ENCODE measurements at places on chromosomes 11 and 22.

- peak; percentile 44 for DNase-seq
Observed at GRCh38 chr11:69489031-69489745, 7.7 kb downstream of the LINC01488 start.

DNA sequence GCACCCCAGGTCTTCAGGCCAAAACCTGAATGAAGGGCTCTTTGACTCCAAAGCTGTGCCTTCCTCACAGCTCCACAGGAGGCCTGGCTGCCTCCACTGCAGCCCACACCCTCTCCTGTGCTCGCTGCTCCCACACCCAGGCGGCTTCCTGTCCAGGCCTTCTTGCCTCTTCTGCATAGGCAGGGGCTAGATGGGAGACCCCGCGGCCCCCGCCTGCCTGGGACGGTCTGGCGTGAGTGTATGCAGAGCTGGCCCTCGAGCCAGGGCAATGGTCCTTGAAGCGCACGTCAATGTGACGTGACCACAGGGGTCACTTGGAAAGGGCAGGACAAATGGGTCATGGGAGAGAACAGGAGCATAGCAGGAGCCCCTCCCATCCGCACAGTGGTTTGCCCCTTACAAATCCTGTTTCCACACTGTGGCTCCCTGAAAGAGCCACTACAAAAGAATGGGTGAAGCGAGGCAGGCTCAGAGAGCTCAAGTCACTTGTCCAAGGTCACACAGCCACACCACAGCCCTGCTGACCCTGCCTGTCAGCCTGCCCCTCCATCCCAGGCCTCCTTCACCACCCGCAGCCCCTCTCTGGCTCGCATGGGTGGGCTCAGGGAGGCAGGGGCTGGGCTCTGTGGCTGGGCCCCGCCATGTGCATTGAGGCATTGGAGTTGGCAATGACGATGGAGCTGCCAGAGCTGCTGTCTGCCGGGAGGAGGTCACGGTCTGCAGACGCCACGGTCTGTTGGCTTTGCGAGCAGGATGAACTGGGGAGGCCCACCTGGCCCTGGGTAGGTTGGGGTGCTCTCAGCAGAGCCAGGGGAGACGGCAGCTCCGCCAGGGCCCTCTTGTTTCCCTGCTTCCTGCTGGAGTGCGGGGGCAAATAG is 71.2 kb upstream of the WNT11 start:
- no peak for DNase-seq

DNA sequence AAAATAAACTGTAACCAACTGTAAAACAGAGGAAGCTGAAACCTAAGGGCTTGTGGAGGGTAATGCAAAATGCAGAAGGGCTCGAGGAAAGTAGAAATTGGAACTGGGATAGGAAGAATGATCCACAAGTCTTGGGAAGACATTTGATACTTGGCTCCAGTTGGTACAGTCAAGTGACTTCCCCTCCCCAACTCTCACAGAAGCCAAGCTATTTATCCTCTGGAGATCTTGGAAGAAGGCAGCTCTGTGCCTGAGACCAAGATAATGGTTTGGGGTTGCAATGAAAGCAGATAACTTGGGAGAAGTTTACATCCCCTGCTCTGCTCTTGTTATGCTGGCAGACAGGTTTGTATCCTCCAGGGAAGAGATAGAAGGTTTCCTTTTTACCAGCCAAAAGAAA is 198.9 kb upstream of the ZC3H12C start:
- no peak for DNase-seq

- peak; percentile 38 for DNase-seq
Observed at GRCh38 chr11:77823775-77824174, 2.8 kb downstream of the AAMDC start.

GRCh38 chr22:31661851-31662667 is at the start of gene PISD:
Gene PISD (minus strand): TSS chr22:31662215. CDS start chr22:31662208, 7 bp downstream.
- DNase-seq = peak; percentile 97

DNA sequence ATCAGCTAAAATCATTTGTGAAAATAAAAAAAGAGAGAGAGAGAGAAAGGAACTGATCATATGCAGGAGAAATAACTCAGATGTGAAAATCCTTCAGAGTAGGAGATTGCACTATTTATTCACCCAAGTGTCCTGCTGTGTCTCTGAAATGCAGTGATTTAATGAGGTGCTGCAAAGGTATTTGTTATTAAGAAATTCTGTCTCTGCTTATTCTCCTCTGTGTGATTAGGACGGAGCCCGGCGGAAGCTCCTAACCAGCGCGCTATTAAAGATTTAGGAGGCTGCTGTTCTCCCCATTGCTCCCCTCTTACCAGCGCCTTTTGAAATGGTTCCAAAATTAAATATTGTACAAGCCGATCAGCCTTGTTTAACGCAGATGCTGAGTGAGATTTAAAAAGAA is 528.3 kb downstream of the BUD13 start:
- no peak for DNase-seq

GRCh38 chr11:115652496-115652895 is 148.3 kb upstream of the CADM1 start:
- DNase-seq = no peak

DNA sequence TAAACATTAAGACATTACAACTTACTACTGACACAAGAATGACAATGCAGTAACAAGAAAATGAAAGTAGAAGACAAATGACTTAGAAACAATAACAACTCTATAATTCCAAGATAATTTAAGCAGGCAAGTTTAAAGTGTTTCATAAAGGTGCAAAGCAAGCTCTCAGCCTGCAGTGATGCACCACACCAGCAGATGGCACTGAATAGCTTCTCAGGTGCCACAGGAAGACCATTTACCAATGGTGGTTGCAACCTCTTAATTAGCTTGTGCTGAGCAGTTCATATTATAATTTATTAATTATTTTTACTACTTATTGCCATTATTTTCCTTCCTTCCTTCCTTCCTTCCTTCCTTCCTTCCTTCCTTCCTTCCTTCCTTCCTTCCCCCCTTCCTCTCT is 60.6 kb downstream of the NXPE2 start:
- peak; percentile 36 for DNase-seq

DNA sequence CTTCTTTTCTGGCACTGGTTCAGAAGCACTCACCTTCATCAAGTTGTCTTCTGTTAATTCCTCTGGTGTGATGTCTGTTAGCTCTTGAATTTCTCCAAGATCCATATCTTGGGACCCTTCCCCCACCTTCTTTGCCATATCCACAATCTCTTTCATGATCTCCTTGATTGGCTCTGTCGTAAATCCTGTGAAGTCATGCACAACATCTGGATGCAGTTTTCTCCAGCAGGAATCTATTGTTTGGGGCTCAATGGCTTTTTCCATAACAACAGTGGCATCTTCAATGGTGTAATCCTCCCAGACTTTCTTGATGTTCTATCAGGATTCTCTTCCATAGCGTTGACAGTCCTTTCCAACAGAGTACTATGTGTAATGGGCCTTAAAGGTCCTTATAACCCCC is 96.9 kb downstream of the CSTPP1 start:
- DNase-seq = no peak

GRCh38 chr11:34972892-34973291 is 56.5 kb downstream of the PDHX start:
- peak; percentile 61 for DNase-seq

GRCh38 chr11:2777871-2778629 is 78.3 kb upstream of the KCNQ1OT1 start:
- DNase-seq = no peak

DNA sequence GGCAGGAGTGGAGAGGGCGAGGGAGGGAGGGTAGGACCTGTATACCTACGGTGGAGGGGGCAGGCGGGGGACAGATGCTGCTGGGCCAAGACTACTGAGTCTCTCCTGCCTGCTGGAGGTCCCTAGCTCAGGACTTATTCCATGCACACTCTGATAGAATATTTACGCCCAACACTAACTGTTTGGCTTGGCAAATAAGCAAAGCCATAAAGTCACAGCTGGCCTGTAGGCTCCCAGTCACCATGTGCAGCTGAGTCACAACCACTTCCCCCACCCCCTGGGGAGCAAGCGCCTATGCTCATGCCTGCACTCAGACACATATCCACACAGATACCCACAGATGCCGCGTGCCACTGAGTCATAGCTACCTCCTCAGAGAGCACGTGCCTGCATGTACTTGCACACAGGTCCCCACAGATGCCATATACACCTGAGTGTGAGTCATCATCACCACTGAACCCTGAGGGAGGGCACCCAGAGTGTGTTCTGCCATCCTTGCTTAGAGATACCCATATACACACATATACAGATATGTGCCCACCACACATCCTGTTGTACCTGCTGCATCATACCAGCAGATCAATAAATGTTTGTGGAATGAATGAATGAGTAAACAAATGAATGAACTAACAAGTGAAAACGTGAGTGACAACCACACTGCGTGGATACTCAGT is 95.8 kb downstream of the SWAP70 start:
- peak; percentile 97 for DNase-seq

- DNase-seq = peak; percentile 43
Observed at GRCh38 chr11:12066799-12067508, 43.4 kb upstream of the MICAL2 start.

DNA sequence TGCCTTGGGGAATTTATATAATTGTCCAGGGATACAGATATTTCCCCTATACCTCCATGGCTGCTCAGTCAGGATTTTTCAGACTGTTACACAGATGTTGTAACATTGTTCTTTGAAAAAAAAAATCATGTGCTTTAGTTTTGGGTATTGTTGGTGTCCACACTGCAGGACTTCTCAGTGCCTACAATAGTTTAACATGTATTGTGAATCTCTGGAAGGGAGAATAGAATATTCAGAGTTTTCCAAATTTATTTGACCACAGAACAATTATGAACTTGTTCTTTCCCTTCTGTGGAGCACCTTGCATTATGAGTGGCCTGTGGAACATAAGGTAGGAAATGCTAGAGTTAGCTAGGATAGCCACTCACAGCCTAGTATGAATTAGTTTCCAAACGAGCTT is 14.5 kb downstream of the CRYBA4 start:
- no peak for DNase-seq

DNA sequence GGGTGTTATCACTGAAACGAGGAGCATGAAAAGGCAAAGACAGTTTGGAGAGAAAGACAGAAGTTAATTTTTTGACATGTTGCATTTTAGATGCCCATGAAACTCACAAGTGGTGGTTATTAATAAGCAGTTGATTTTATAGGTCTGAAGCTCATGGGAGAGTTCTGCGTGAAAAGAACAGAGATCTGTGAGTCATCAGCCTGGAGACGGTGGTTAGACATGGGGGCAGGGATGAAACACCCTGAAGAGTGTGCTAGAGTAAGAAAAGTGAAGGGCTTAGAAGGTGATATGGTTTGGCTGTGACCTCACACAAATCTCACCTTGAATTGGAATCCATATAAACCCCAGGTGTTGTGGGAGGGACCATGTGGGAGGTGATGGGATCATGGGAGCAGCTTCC is 289.1 kb upstream of the ISX start:
- peak; percentile 39 for DNase-seq

- peak; percentile 95 for DNase-seq
Observed at GRCh38 chr11:65150509-65151299, 16.4 kb upstream of the SYVN1 start.

DNA sequence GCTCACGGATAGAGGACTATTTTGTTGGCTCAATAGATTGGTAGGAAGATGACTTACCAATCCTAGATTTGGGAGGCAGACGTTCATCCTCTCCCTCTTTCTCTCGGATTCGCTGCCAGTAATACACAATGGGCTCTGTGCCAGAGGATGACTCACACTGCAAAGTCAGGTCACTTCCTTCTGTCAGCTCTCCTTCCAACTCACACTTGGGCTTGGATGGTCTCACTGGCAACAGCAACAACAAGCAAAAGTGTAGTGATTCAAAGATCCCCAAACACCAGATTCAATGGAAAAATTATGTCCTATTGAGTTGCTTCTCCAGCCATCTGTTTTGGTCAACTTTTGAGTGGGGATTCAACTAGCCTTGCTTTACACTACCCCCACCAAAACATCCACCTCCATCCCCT is 21.7 kb upstream of the HSPA8 start:
- peak; percentile 93 for DNase-seq

DNA sequence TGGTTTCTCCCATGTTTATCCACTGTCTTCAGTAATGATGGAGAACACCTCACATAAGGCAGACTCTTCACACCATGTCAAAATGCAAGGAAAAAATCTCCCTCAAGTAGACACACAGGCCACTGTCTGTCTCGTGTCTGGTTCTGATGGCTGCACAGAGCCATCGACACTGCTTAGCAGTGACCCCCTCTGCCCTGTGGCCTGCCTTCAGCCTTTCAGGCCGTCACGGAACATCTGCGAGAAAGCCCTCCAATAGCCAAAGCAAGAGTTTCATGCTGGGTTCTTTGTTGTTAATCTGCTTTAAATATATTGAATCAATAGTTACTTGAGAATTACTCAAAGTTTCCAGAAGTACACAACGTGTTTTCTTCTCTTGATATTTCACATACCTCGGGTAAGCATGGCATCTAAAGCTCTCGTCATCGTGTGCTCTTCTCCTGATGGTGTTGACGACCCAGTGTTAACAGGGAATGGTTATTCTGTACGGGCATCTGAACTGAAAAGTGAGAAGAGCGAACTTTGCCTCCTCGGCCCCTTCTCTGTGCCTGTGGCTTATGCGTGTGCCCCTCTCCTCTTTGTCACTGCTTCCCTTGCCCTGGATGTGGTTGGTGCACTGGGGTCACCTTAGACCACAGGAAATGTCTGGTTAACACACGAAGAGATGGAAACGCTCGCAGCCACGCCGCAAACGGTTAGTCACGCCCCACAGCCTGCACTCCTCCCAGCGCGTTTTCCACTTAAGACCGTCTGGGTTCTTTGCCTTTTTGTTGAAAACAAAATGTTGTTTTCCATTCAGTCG is 33.4 kb upstream of the CTTN start:
- no peak for DNase-seq

DNA sequence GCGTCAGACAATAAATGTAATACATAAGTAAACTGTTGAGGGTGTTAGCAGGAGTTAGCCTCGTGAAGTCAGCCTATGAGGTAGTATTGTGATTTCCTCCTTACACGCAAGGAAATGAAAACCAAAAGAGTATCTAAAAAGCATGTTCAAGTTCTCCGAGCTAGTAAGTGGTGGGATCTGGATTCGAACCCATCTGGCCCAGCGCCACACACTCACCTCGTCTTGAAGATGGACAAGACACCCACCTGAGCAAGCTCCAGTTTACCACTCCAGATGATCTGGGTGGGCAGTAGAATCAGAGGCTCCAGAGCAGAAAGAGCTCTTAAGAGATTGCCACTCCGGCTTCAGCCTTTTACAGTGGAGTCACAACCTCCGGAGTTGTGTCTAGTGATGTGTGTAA is 140.3 kb downstream of the PKNOX2 start:
- DNase-seq = no peak

GRCh38 chr11:128915149-128915521 is 24.0 kb downstream of the KCNJ5 start:
- no peak for DNase-seq

- DNase-seq = no peak
Observed at GRCh38 chr22:44386386-44387035, 73.8 kb upstream of the SHISAL1 start.

DNA sequence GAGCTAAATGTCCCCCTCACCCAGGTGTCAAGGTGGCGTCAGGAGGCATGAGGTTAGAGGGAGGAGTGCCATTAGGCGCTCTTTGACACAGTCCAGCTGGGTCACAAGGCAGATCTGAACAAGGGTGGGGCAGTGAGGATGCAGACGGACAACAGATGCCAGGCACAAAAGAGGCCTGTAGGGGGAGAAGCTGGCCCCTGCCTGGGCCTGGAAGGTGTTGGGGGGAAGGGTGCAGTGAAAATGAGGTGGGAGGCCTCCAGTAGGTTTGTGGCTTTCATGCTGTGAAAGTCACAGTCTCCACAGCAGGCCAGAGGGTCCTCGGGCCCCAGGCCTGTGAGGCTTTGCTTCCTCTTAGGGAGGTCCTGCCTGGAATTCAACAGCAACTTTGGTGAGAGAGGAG is 85.0 kb upstream of the PLET1 start:
- DNase-seq = no peak
